ENCODE measurements at places on chromosomes 7 and 10. TPM values are rescaled to one million over a fixed set of nuclear protein-coding genes. Genes with fewer than 3 reads are reported as not detected.

Gene NME8
- total RNA-seq: not detected

Gene CYP2C9
- total RNA-seq: not detected

Gene VWDE
- 3.2 TPM for total RNA-seq

Gene LBX1
- total RNA-seq: not detected

Gene DGKI
- 0.25 TPM for total RNA-seq

Gene PTPN12
- total RNA-seq: 20.9 TPM

Gene C7orf25
- 3.0 TPM for total RNA-seq

Gene ADAP1
- 13.5 TPM for total RNA-seq

Gene AGBL3
- total RNA-seq: 1.9 TPM

Gene CSGALNACT2
- total RNA-seq: 41.0 TPM
